DMS79 (cell line): ENCODE measurements at places on chromosomes 7 and 10.

GRCh38 chr10:16852624-16853023 is 35.4 kb upstream of the RSU1 start:
- no peak for DNase-seq

GRCh38 chr7:123905714-123906113 is 19.3 kb upstream of the SPAM1 start:
- DNase-seq: no peak

DNA sequence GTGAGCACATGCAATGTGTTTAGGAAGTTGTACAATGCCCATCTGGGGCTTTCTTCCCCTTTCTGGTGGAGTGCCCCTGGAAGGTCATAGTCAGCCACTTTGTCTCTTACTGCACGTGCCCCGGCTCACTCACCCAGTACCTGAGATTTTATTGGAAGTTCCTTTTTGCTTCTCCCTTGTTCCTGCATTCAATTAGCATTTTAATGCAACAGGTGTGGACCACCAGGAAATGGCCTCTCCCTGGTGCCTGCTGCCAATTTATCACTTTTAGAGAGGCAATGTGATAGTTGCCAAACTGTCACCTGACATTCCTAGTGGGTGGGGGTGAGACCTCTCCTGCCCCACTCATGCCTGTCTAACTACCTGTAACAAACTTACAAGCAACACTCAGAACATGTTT is 293.4 kb upstream of the DKK1 start:
- DNase-seq: no peak

- DNase-seq: no peak
Observed at GRCh38 chr7:66952343-66953043, 31.5 kb downstream of the TMEM248 start.

DNA sequence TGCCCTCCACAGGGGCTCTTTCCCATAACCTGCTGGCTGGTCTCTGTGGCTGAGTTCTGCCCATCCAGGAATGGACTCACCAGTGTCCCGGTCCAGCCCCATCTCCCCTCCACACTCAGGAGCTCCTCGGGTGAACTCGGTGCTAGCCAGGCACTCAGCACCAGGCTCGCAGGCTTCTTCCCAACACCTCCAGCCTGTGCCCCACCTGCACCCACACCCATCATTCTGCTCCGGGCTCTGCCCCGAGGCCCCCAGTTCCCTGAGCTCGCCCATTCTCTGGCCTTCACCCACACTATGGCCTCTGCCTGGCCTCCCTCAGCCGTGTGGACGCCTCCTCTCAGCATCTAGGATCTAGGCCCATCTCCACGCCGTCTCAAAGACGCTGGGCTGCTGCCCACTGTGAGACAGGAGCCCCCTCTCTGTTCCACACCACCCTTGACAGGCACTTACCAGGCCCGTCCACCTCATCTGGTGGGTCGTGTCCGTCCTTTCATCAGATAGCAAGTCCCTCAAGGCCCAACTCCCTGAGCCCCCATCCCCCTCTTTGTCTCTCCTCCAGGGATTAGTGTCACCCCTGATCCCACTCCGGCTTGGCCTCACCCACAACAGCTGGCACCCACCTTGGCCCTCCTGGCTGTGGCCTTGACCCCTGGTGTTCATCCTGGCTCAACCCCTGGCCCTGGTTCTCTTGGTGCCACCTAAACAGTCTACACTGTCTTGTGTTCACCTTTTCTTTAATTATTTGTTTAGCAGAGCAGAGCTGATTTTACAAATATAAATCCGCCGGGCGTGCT is 76.0 kb upstream of the FAM20C start:
- DNase-seq: no peak

DNA sequence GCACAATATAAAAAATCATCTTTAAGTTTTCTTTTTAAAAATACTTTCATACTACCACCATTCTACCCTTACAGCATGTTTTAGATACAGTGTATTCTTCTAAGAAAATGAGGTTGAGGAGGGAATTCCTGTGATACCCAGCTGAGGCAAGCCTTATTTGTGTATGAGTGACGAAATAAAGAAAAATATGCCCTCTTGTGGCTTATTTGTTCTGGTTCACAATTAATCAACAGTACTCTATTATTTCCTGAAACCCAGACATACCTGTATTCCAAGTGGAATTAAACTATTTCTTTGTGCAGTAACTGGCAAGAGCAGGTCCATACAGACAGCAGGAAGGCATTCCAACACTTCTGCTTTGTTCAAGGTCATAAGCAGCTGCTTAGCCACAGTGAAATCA is 4.5 kb upstream of the SEMA3D start:
- no peak for DNase-seq

- no peak for DNase-seq
Observed at GRCh38 chr7:102073931-102074880, 212.5 kb upstream of the SH2B2 start.
